ENCODE measurements at places on chromosomes 4 and X. TPM values are rescaled to one million over a fixed set of nuclear protein-coding genes. Genes with fewer than 3 reads are reported as not detected.
A peak's percentile ranks its signal among the peaks of the same experiment; 100 is the strongest.

GRCh38 chr4:8362483-8362882 lies 78.0 kb downstream of the ACOX3 start:
- no peak for DNase-seq

DNA sequence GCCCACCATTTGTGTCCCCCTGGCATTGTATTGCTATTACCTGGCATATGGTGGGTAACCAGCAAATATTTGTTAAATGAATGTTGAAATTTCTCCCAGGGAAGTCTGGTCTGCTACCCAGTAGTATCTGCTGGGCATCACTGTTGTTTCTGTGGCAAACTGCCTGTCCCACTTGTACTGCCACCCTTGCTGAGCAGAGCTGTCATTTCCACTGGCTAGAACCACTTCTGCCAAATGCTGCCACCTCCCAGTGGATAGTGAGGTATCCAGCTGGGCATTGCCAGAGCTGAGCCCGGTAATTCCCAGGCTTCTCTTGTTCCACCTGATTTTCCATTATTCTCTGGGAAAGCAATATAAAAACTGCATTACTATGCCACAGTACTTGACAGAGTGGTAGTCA lies 186.7 kb upstream of the NOCT start:
- no peak for DNase-seq

DNA sequence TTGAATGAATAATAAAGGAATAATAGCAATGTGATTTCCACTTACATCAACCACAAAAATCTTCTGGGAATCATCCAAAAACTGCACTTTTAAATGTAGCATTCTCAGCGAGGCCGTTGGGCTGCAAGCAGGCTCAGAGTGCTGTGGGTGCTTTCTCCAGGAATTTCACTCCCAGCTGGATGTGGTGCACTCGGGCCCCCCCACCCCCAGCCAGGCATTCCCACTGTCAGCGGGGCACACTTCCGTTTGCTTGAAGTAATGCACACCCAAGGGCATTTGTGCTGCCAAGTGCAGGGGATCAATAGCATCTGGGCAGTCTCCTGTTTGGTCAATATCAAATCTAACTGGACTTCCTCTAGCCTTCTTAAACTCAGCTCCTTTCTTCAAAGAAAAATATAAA lies at the start of gene FRMD7:
FRMD7 (minus strand) TSS at position 278 of the 400 bp plus-strand sequence; CDS start at position 102, 176 bp downstream.
- no peak for DNase-seq

- DNase-seq = peak; percentile 55
Observed at GRCh38 chr4:108172753-108173598, 4.2 kb upstream of the LEF1 start.

DNA sequence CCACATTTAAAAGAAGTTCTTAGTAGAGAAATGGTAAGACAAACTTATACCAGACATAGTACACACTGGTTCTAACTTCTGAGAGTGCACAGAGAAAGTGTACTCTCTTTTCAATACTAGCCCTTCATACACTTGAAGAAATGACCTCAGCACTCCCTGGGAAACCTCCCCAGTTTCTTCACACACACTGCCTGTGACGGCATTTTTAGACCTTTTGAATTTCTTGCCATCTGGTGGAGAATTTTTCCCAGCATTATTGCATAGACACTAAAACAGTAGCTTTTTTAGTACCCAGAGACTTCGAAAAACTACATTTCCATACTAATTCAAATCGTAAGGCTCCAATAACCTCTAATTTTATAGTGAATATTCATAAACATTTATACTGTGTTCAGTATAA lies 341.6 kb upstream of the MAOA start:
- no peak for DNase-seq

GRCh38 chr4:95255396-95256107 lies 293.2 kb downstream of the UNC5C start:
- DNase-seq = no peak

GRCh38 chrX:10230222-10230621 lies 73.4 kb downstream of the CLCN4 start:
- no peak for DNase-seq

- DNase-seq = no peak
Observed at GRCh38 chrX:138794246-138794645, 82.7 kb upstream of the FGF13 start.

DNA sequence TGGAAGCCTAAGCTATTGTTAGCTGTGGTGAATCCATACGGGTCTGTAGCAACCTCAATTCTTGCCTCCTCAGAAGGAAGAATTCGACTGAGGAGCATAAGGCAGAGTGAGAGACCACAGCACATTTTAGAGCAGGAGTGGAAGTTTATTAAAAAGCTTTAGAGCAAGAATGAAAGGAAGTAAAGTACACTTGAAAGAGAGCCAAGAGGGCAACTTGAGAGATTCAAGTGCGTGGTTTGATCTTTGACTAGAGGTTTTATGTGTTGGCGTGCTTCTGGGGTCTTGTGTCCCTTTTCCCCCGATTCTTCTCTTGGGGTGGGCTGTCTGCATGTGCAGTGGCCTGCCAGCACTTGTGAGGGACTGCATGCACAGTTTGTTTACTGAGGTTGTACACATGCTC lies 880.6 kb upstream of the INTU start:
- no peak for DNase-seq

DNA sequence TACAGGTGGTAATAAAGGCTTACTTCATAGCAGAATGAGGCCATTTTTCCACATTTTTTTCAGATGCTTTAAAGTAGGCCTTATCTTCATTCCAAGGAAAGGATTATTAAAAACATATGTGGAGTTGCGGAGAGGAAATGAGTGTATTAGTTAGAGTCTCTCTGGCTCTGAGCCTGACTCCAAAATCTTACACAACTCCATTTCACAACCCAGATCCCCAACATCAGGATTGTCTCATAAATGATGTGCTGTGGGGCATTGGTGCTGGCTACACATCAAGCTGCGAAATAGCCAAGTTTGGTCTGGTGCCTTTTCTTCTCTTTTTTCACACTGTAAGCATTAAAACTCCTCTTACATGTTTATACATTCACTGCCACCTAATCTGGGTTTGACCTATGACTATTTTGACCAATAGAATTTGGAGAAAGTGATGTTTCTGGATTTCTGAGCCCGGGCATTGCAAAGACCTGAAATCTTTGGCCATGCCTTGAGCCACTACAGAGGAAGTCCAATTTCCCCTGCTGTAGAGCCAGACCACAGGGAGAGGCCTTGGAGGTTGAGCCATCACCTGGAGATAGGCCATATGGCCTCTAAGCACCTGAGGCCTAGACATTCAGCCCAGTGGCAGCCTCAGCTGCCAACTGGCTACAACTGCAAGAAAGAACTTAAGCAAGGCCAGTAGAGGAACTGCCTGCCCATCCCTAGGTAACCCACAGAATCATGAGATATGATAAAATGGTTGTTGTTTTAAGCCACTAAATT lies 16.7 kb upstream of the SOD3 start:
- DNase-seq = peak; percentile 42

DNA sequence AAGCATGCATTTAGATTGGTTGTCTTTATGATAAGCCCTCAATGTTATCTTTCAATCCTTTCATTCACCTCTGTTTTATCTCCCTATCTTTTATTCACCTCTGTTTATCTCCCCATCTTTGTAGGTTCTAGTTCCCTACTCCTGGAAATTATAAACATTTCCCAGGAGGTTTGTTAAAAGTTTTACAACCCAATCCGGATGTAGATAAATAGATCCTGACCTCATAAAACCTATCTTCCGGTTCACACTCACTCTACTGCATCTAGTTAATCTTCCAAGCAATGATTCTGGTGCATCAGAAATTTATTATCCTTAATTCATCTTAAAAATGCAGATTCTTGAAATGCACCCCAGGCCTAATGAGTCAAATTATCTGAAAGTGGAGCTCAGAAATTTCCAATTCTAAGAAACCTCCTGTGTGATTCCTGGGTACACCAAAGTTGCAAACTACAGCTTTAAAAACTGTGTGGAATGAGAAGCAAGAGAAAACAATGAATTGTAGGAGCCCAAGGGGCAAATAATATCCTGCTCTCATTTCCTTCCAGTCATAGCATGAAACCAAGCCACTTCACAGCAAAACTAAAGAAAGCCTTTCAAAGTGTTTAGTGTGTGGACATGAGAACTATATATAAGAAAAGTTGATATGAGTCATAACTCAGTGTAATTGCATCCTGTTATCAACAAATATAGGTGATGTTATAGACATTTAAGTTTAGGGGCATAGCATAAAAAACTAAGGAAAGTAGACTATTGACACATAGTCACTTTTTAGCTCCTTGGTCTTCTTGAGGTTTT lies 51.1 kb upstream of the UGT8 start:
- DNase-seq = no peak

DNA sequence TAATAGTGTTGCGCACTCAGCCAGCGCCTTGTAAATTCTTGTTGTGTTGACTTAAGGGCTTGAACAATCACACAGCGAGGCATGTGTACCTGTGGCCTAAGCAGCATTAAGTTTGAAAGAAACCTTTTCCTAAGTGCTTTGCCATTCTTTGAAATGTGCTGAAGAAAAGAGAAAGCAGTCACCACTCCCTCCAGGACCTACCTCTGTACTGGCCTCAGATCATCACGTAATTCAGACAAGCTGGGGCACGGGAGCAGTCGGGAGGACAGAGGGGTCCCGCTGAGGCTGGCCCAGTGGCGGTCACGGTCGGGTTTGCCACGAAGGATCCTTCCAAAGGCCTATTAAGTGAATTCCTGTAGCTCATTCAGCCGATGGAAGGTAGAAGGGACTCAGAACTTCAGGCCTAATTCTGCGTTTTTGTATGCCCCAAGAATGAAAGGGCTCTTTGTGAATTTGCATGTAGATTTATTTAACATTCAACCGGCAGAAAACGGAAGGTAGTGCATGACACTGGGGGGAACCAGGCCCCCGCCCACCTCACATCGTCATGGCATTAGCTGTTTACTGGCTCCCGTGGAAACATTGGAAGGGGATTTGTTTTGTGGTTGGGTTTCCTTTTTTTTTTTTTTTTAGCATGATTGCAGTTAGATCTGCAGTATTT lies 106.3 kb downstream of the TRAPPC11 start:
- peak; percentile 61 for DNase-seq

DNA sequence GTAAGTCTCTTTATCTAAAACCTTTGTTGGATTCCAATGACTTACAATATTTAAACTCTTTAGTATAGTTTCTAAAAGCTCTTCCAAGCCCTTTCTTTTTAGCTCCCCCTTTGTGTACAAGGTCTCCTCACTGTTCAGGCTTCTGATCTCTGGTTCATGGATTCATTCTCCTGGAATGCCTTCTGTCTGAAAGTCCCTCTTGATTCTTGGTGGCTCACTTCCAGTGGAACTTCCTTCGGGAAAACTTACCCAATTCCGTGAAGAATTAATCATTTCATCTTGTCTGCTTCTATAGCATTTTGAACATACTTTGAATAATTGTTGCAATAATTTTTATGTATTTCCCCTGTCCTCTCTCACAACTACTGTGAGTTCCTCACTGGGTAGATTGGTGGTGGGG lies 3.6 kb downstream of the ARHGAP24 start:
- no peak for DNase-seq

DNA sequence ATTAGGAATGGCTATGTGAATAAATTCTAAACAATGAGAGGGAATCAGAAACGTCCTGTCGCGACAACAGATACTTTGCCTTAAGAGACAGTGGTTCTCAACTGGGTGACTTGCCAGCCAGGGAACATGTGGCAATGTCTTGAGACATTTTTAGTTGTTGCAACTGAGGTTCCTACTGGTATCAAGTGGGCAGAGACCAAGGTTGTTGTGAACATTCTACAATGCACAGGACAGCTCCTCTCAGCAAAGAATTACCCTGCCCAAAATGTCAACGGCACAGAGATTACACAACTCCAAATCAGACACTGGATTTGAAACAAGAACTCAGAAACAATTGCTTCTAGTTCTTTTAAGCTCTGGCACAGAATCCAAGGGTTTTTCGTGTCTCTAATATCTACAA lies 128.6 kb downstream of the ARHGAP6 start:
- no peak for DNase-seq

GRCh38 chrX:109707720-109708119 lies 25.3 kb downstream of the ACSL4 start:
- DNase-seq = no peak

DNA sequence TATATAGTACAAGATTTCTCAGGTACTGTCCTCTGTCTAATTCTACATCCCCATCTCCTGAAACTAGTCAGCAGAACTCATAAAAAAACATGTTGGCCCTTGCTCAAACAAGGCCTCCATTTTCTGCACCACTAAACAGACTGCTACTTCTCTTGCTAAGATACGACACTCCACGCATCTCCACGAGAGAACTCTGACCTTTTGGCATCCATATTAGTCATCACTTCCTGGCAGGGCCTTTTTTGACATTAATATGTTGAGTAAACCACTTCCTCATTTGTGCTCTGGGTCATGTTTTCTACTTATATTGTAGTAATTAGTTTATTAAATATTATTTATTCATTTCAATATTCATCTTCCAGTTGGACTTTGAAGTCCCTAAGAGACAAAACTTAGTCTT lies 65.6 kb downstream of the DCAF8L1 start:
- no peak for DNase-seq

DNA sequence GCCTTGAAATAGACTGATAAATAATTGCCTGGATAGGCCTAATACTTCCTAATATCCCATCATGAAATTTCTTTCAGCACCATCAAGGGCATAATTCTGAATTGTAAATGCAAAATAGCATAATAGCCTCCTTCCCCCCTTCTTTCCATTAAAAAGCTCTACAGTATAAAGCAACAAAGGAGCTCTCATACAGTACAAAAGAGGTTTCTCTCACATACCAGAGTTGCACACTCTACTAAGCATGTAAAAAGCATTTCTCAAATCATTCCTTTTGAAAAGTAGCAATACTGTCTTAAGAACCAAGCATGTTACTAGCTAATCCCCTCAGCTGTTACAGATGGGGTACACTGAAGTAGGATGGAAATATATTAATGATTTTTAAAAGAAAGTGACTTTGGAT lies 509.0 kb downstream of the KLHL13 start:
- DNase-seq = no peak

DNA sequence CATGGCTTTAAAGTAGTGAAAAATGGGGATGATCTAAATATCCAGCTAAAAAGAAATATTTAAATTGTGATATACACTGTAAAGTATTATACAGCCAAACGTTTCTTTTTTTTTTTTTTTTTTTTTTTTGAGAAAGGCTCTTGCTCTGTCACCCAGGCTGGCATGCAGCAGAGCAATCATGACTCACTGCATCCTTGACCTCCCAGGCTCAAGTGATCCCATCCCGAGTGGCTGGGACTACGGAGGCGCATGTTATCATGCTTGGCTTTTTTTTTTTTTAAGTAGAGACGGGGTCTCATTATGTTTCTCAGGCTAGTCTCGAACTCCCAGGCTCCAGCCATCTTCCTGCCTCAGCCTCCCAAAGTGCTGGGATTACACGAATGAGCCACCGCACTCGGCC lies 17.1 kb downstream of the SMIM14 start:
- peak; percentile 73 for DNase-seq

GRCh38 chr4:1053080-1053661 lies 41.7 kb downstream of the FGFRL1 start:
- no peak for DNase-seq

Gene CT55
- total RNA-seq = not detected

Gene KLF3
- total RNA-seq = 29.5 TPM

Gene ADH1B
- 523 TPM for total RNA-seq

Gene LRAT
- total RNA-seq = 0.32 TPM

Gene MMRN1
- 8.0 TPM for total RNA-seq

Gene CSAG1
- not detected for total RNA-seq

Gene GABRA4
- total RNA-seq = 2.5 TPM

Gene MGAT4D
- not detected for total RNA-seq

All from left cardiac atrium (tissue), 4 donors.